Transverse colon (tissue), 4 donors: ENCODE measurements at places on chromosomes 2 and 18. TPM values are rescaled to one million over a fixed set of nuclear protein-coding genes. Genes with fewer than 3 reads are reported as not detected.

- peak overlapping the region; percentile 51 for H3K27ac ChIP-seq
- no peaks in the 10 kb centered on the region for H3K36me3 ChIP-seq
- H3K27me3 ChIP-seq, result no peaks in the 10 kb centered on the region
Observed at GRCh38 chr2:142874293-142874814, 3.1 kb upstream of the KYNU start.

- no peak overlapping the region for H3K27ac ChIP-seq
- no peak overlapping the region for H3K4me3 ChIP-seq
- H3K36me3 ChIP-seq, result no peaks in the 10 kb centered on the region
Observed at GRCh38 chr2:201842131-201842860, 36.0 kb downstream of the CDK15 start.

GRCh38 chr2:142153601-142154000, 22.8 kb upstream of the LRP1B start:
- H3K36me3 ChIP-seq, result no peaks in the 10 kb centered on the region
- no peaks in the 10 kb centered on the region for H3K27me3 ChIP-seq
- no peaks in the 10 kb centered on the region for H3K4me1 ChIP-seq
- DNase-seq, result no peak
- no peak overlapping the region for H3K4me3 ChIP-seq

DNA sequence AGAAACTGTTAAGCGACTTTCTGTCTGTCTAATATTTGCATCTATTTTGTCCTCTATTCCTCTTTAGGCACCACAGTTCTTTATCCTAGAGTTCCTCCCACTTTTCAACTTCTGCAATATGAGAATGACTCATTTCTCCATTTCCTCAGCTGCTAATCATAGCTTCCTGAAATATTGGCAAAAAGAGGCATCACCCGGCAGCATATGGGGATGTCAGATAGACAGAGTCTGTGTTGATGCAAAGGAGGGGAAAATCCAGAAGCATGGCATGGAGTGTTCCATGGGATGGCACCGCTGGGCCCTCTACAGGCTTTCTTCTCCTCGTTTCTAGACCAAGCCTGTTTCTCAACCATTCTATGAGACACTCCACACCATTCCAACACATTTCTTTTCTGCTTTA, 93.4 kb downstream of the DOCK10 start:
- no peaks in the 10 kb centered on the region for H3K36me3 ChIP-seq
- H3K4me1 ChIP-seq, result peaks cover 11% of the 10 kb centered on the region
- DNase-seq, result no peak
- no peak overlapping the region for H3K27ac ChIP-seq

DNA sequence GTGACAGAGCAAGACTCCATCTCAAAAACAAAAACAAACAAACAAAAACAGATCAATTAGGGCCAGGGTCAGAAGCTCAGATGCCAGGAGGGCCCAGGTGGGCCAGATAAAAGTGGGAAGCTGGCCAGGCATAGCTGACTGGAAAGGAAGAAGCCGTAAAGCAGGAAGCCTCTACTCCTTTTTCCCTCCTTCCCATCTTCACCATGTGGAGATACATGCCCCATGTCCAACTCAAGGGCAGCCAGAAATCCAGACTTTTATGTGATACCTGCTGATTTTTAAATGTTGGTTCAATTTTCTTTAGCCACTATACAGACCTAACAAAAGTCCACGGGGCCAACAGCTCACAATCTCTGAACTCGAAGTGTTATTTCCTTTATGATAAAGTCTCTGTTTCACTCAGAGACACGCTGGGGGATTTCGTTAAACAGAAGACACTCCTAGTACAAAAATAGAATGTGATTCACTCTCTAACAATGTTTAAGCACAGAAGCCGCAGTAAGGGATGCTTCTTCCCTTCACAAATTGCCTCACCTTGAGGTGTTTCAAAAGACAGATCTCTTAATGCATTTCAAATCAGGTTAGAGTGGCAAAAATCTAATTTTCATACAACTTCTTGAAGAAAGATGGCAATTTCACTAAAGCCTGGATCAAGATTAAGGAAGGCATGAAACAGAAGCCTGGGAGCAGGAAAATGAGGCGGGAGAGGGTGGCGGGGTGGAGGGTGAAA, 14.0 kb downstream of the TMEM247 start:
- peaks cover 21% of the 10 kb centered on the region for H3K4me1 ChIP-seq
- peak overlapping the region; percentile 19 for H3K27ac ChIP-seq
- H3K36me3 ChIP-seq, result no peaks in the 10 kb centered on the region
- H3K27me3 ChIP-seq, result peaks cover 10% of the 10 kb centered on the region
- H3K4me3 ChIP-seq, result no peak overlapping the region

- no peak overlapping the region for H3K27ac ChIP-seq
- H3K27me3 ChIP-seq, result no peaks in the 10 kb centered on the region
- H3K36me3 ChIP-seq, result no peaks in the 10 kb centered on the region
Observed at GRCh38 chr2:155980941-155981560, 351.5 kb downstream of the NR4A2 start.

DNA sequence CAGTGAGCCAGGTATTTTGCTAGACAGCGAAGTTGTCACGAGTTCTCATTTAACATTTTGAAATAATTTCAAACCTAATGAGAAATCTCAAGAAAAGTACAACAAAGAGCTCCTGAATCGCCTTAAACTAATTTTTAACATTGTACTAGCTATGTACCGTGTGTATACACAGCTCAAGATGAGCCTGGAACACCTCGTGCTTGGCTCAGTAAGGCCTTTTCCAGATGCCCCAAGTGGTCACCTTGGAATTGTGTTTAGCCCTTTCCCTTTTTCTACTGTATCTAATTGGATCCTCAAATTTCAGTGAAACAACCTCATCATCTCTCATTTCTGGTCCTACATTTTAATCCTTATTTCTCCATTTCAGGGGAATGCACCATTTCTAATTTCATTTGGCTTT, 7.2 kb downstream of the PTPN4 start:
- no peak overlapping the region for H3K4me3 ChIP-seq
- peaks cover 35% of the 10 kb centered on the region for H3K4me1 ChIP-seq
- H3K36me3 ChIP-seq, result no peaks in the 10 kb centered on the region
- no peaks in the 10 kb centered on the region for H3K27me3 ChIP-seq
- no peak overlapping the region for H3K27ac ChIP-seq

GRCh38 chr2:29881089-29881730, 40.2 kb downstream of the ALK start:
- H3K4me1 ChIP-seq, result no peaks in the 10 kb centered on the region
- H3K27ac ChIP-seq, result no peak overlapping the region
- H3K4me3 ChIP-seq, result no peak overlapping the region
- H3K36me3 ChIP-seq, result no peaks in the 10 kb centered on the region

- H3K27me3 ChIP-seq, result no peaks in the 10 kb centered on the region
- H3K27ac ChIP-seq, result no peak overlapping the region
- H3K4me3 ChIP-seq, result no peak overlapping the region
Observed at GRCh38 chr2:3857576-3857975, 154.2 kb downstream of the DCDC2C start.

DNA sequence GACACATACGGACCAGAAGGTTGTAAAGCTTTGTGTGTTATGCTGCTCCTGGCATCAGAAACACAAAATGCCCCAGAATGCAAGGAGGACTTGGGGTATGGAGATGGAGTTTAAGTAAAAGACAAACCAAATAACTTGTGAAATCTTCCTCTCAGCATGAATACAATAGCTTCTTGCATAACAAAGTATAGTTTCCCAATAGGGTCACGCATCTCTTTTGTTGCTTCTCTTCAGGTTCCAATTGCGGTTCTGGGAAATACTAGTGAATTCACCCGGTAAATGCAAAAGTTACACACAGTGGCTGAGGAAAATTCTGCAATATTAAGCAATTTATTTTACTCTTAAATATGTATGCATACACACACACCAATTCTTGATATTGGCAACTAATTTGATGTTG, 339.2 kb upstream of the EPHA4 start:
- H3K36me3 ChIP-seq, result no peaks in the 10 kb centered on the region
- DNase-seq, result no peak
- no peaks in the 10 kb centered on the region for H3K27me3 ChIP-seq
- H3K27ac ChIP-seq, result no peak overlapping the region

The SOWAHC gene
- total RNA-seq, result 64.0 TPM

The INPP1 gene
- total RNA-seq, result 21.2 TPM

The PHLPP1 gene
- total RNA-seq, result 27.3 TPM
